ENCODE measurements at places on chromosomes 12 and 14.

GRCh38 chr14:39302124-39302810, 68.6 kb downstream of the MIA2 start:
- DNase-seq: no peak

DNA sequence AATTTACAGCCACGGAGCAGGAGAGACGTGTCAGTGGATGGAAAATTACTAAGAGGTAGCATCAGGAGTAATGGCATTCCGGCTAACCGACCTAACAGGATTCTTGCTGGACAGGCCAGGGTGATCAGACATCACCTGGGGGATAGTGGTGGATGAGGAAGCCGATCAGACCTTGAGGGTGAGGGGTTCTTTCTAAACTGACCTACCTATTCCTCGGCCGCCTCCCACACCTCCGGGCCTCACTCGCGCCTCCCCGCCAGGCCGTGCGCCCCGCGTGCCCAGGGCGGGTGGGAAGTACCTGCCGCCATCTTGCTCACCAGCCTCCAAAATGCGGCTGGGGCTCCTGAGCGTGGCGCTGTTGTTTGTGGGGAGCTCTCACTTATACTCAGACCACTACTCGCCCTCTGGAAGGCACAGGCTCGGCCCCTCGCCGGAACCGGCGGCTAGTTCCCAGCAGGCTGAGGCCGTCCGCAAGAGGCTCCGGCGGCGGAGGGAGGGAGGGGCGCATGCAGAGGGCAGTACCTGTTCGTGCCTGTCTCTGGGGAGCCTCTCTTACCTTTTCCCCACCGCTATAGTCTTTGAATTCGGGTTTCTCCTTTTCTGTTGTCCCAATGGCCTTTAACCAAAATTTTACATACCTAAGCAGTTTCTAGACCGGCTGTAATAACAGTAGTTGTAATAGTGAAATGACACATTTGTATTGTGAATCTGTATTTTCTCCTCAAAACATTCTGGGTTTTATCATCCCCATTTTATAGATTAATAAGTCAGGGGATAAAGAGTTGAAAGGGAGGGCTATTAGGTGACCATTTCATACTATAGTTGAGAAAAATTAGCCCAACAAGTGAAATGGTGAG, at the start of gene TMPRSS12:
Gene TMPRSS12, plus strand, starts transcription at position 290 of the 857 bp plus-strand sequence. Its CDS starts 39 bp downstream, at position 329.
- no peak for DNase-seq

DNA sequence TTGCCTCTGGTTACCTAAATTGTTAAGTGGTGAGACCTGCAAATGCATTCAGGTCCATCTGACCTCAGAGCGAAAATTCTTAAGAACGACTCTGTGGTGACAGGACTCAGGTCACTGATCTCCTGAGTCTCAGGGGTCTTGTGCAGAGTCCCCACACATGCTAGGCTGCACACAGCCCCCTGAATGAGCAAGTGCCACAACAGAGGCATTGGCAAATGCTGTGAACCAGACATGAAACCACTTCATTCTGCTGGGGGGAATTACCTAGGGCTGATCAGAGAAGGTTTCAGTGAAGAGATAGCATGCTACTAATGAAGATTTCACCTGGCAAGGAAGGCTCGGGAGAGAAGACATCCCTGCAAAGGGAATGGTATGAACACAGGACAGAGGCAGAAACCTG, 281.6 kb downstream of the ITPR2 start:
- DNase-seq: no peak

- no peak for DNase-seq
Measured at GRCh38 chr14:61713724-61714437, 18.6 kb downstream of the HIF1A start.

GRCh38 chr14:76256545-76256944, 104.8 kb downstream of the GPATCH2L start:
- no peak for DNase-seq

DNA sequence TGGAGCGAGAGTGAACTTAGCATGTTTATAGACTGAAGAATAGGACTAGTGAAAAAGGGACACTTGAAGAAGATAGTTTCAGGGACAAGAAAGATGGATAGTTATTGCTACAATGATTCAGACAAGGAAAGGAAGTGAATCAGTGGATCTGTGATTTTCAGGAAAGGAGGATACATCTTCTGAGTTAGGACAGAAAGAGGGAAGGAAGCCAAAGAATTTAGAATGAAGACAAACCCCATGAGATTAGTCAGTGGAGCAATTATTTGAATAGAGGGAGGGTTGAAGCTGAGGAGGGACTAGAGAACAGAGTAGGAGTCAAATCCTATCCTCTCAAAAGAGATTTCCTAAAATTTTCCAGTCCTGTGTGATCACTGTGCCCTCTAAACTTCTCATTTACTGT, 282.7 kb downstream of the AKAP6 start:
- DNase-seq: no peak

DNA sequence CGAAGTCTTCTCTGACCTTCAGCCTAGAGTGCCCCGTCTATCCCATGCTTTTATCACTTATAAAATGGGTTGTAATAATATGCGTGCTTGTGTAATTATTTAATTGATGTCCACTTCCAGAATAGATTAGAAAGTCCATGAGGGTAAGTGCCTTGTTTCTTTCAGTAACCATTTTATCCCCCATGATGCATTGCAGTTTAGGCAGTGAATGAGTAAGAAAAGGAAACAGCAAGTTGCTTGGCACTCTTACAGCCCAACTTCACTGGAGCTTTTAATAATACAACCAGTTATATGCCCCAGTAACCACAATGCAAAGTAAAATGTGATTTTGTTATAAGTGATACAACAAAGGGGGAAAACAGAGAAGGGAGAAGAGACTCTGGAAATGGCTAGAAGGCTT, 287.3 kb downstream of the MED13L start:
- no peak for DNase-seq

- DNase-seq: no peak
Measured at GRCh38 chr14:92607251-92607650, 93.7 kb downstream of the RIN3 start.

DNA sequence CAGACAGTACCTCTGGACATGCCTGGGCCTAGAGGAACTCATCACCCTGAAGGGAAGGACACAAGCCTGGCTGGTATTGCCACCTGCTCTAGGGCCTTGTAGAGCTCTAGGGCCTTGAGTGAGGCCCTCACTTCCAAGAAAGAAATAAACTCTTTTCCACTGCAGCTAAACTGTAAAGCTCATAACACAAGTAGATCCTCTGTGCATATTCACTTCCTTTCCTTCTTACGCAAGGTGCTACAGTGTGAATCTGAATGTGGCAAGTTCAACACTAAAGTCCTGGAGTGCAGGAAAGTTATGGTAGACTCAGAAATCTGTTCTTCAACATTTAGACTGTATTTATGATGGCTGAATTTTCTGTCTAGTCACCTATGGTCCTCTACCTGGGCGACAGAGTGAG, 14.5 kb downstream of the RNASE3 start:
- no peak for DNase-seq

- no peak for DNase-seq
Measured at GRCh38 chr14:25049568-25050268, at the start of gene STXBP6. STXBP6 (minus strand) TSS chr14:25050147; CDS start chr14:24974818, 75,329 bp downstream.

DNA sequence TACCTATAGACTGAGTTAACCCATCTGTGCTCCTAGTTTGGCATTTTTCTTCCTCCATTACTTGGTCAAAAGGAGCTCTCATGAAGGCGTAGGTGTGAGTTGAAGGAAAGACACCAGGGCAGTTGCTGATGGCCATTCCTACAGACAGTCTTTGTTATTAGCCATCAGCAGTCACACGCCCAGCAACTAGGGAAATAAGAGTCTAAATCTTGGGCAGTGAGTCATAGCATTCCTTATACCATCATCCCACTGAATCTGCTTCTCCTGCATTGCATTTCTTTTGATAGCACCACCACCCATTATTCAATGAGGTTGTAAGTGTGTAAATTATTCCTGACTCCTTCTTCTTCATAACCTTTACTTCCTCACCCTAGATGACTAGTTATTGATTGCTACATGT, 150.9 kb upstream of the IGF1 start:
- no peak for DNase-seq

DNA sequence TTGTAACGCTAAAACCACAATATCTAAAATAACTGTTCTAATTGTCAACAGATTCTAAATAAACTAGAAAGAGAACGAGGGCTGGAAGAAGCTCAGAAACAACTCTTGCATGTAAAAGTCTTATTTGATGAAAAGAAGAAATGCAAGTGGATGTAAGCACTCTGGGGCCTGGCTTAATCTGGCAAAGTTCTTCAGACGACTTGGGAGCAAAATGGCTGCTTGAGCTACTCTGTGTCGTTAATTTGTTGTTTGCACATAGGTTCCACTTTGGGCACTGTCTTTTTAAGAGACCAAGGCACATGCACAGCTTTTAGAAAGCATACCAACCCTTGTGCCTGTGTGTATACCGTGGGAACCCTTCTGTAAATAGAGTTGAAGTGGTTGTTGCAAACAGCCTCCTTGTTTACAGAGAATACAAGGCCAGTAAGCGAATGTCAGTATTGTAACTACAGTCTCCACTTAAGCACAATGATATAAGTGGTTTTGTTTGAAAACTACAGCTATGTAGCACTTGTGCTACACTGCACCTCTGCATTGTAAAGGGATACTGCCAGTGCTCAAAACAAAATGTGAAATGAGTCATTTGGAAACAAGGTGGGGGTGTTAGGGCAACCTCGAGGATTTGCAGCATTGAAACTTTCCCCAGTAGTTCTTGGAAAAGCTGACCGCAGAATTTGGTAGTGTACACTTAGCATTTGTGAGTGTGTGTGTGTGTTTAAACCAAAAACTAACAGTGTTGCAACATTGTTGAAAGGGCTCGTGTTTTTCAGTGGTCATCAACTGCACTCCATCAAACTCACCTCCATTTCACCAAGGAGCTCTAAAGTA, 154.3 kb downstream of the CEP83 start:
- no peak for DNase-seq

GRCh38 chr14:104886690-104887622, 21.9 kb downstream of the CEP170B start:
- no peak for DNase-seq

- DNase-seq: no peak
Measured at GRCh38 chr14:80798878-80799277, 142.7 kb downstream of the CEP128 start.

GRCh38 chr12:78636231-78636855, 228.2 kb upstream of the SYT1 start:
- no peak for DNase-seq

DNA sequence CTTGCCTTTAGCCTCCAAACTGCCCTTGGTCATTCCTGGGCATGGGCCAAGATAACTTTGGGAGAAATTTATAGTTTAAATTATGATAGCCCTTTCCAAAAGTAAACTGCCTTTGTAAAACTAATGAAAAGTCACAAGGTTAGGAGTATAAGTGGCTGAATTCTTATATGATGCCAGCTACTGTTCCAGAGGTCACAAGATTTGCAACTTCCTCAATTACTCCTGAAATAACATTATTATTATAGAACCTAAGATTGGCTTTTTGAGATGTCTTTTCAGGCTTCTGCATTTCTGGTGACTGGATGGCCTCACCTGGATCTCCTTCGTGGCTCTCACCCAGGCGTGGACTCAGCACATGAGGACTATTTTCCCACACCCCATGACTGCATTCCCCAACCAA, 55.0 kb downstream of the OSBPL8 start:
- DNase-seq: no peak

- no peak for DNase-seq
Measured at GRCh38 chr12:121085506-121086353, 46.7 kb upstream of the OASL start.

- DNase-seq: no peak
Measured at GRCh38 chr14:90545966-90546751, 149.3 kb downstream of the CALM1 start.

- no peak for DNase-seq
Measured at GRCh38 chr12:104025771-104026170, 24.2 kb downstream of the GLT8D2 start.

DNA sequence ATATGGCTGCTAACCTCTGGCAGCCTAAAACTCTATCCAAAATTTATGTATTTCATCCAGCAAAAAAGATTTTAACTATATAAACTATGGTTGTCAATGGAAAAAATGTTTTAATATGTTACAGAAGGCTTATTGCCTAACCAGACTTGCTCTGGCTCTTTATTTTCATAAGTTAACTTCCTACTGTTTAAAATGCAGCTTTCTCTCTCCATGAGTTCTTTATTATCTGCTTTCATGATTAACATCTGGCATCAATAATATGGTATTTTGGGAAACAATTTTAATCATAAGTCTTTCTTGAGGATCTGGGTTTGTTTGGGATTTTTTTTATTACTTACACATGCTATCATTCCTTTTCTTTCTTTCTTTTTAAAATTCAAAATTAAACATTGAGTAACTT, 20.5 kb downstream of the KERA start:
- no peak for DNase-seq

Measured in RPMI8226 (cell line).